Thoracic aorta (tissue), 2 donors: ENCODE measurements at places on chromosomes 2 and 18. TPM values are rescaled to one million over a fixed set of nuclear protein-coding genes. Genes with fewer than 3 reads are reported as not detected.

- no peaks in the 10 kb centered on the region for H3K4me1 ChIP-seq
- no peaks in the 10 kb centered on the region for H3K36me3 ChIP-seq
- H3K27me3 ChIP-seq = no peaks in the 10 kb centered on the region
- no peak for DNase-seq
- H3K27ac ChIP-seq = no peak overlapping the region
- H3K4me3 ChIP-seq = no peak overlapping the region
These were observed 154.8 kb downstream of the TMX3 start for GRCh38 chr18:68560128-68560527.

GRCh38 chr2:144131042-144131441 lies 388.9 kb downstream of the ZEB2 start:
- no peaks in the 10 kb centered on the region for H3K27me3 ChIP-seq
- H3K27ac ChIP-seq = no peak overlapping the region
- no peak overlapping the region for H3K4me3 ChIP-seq
- H3K36me3 ChIP-seq = no peaks in the 10 kb centered on the region

C2orf49 gene
- total RNA-seq = 17.5 TPM

DNA sequence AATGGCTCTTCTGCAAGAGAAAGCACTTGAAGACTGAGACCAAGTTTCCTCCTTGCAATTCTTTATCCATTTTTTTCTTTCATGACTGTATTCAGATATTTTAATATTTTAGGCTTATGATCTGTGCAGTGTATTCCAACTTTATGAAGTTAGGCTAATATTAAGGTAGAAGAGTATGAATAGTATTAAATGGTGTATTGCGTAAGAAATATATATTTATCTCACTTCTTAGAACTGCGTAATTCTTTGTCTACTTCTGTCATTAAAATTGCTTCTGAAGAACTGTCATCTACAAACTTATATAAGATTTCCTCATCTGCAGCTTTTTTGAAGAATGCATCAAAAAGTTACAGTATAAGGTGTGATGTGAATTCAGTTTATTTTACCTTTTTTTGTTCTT lies 183.2 kb downstream of the DLGAP1 start:
- no peak overlapping the region for H3K4me3 ChIP-seq
- no peak overlapping the region for H3K27ac ChIP-seq
- H3K4me1 ChIP-seq = no peaks in the 10 kb centered on the region

DNA sequence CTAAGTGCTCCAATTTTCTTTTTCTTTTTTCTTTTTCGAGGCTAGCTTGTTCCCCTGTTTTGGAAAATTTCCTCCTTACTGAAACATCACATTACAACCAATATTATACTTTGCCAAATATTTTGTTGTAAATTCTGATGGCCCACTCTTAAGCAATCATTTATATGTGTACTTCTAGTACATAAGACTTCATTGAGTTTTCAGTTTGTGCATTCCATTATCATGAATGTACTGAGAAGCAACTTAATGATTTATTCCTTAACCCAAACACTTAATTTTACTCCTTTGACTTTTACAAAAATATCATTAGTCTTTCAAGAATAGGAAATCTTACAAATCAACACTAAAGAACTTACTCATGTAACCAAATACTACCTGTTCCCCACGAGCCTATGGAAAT lies 242.4 kb downstream of the ARHGAP15 start:
- H3K27me3 ChIP-seq = no peaks in the 10 kb centered on the region
- H3K4me3 ChIP-seq = no peak overlapping the region
- no peaks in the 10 kb centered on the region for H3K36me3 ChIP-seq
- no peak for DNase-seq
- no peaks in the 10 kb centered on the region for H3K4me1 ChIP-seq

DNA sequence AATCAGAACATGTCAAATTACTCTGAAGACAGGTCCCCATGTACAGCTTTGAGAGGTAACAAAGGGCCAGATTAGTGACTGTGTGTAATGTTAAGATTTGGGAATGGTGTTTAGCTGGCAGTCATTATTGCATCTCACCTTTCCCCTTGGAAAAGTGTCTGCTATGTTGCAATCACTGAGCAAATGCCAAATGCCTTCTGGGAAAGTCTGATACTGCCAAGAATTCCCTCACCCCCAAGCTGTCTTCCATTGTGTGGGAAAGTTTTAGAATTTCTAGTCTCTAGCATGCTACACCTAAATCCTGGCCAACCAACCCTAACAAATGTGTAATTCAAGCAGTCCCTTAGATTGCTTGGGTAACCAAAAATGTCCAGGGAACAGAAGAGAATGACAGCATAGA lies 13.6 kb upstream of the PELI1 start:
- no peak for DNase-seq
- H3K27me3 ChIP-seq = no peaks in the 10 kb centered on the region
- no peak overlapping the region for H3K4me3 ChIP-seq
- H3K4me1 ChIP-seq = no peaks in the 10 kb centered on the region
- no peaks in the 10 kb centered on the region for H3K36me3 ChIP-seq
- no peak overlapping the region for H3K27ac ChIP-seq

DNA sequence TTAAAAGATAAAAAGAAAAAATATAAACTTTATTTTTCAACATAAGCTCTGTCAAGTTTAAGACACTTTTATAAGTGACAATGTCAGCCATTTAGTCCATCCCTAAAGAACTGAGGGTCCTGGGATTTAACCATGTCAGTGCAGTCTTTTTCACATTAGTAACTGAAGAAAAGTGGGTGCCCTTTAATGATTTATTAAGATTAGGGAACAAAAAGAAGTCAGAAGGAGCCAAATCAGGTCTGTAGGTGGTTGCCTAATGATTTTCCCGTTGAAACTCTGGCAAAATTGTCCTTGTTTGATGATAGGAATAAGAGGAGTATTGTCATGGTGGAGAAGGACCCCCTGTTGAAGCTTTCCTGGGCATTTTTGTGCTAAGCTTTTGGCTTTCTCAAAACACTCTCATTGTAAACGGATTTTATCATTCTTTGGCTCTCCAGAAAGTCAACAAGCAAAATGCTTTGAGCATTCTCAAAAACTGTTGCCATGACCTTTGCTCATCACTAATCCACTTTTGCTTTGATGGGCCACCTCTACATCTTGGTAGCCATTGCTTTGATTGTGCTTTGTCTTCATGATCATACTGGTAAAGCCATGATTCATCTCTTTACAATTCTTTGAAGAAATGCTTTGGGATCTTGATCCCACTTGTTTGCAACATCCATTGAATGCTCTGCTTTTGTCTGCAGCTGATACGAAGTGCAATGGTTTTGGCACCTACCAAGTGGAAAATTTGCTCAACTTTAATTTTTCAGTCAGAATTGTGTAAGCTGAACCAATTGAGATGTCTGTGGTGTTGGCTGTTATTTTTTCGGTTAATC lies 22.0 kb downstream of the TSPYL6 start:
- H3K36me3 ChIP-seq = no peaks in the 10 kb centered on the region
- no peak overlapping the region for H3K27ac ChIP-seq
- H3K4me3 ChIP-seq = no peak overlapping the region
- H3K4me1 ChIP-seq = peaks cover 14% of the 10 kb centered on the region
- DNase-seq = no peak

- no peaks in the 10 kb centered on the region for H3K27me3 ChIP-seq
- peaks cover 4% of the 10 kb centered on the region for H3K4me1 ChIP-seq
- no peak for DNase-seq
- H3K27ac ChIP-seq = no peak overlapping the region
- H3K4me3 ChIP-seq = no peak overlapping the region
These were observed 82.1 kb upstream of the REV1 start for GRCh38 chr2:99571954-99572353.

DNA sequence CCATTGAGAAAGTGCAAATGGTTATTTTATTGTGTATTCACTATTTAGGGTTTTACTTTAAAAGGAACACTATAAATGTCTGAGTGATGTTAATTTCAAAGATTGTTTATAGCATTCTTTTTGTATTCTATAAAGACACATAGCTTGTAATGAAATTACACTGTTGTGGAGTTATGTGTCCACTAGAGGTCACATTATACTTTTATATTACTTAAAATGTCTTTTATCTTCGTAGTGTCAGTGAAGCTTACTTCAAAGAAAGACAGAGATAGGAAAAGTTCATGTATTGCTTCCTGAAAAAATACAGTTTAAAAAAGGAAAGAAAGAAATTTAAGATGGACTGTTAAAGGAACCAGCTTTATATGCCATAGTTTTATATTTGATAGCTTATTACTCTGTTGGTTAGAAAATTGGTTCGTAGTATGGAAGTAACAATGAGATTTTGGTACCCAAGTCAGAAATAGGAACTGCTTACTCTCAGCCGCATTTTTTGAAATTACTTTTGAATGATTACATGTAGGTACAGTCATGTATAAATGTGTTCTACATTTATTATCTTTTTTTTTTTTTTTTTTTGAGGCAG lies 20.5 kb downstream of the APLF start:
- no peak for DNase-seq
- no peak overlapping the region for H3K27ac ChIP-seq
- H3K4me3 ChIP-seq = no peak overlapping the region

- no peaks in the 10 kb centered on the region for H3K4me1 ChIP-seq
- no peak for DNase-seq
These were observed 324.0 kb upstream of the ACVR2A start for GRCh38 chr2:147520817-147521216.

GRCh38 chr18:65227970-65228369 lies 522.8 kb upstream of the CDH7 start:
- H3K4me3 ChIP-seq = no peak overlapping the region
- H3K27me3 ChIP-seq = no peaks in the 10 kb centered on the region
- H3K27ac ChIP-seq = no peak overlapping the region

GRCh38 chr2:147297820-147298219 lies 547.0 kb upstream of the ACVR2A start:
- no peaks in the 10 kb centered on the region for H3K36me3 ChIP-seq
- H3K4me3 ChIP-seq = no peak overlapping the region
- DNase-seq = no peak
- H3K27ac ChIP-seq = no peak overlapping the region
- H3K27me3 ChIP-seq = no peaks in the 10 kb centered on the region

DNA sequence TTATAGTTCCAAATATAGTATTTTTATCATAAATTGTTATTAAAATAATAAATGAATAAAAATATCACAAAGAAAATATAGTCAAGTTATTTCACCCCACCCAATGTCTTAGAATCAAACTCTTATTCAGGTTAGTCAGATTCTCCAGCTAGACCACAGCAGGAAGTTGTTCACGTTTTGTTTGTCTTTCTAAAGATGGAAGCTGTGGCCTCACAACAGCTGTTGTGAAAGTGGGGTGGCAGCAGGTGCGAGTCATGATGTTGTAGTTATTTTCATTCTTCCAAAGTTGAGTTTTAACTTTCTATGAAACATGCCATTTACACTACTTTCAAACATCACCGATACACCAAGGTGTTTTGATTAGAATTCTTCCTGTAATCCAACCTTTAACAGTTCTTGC lies 272.9 kb downstream of the SLC8A1 start:
- H3K27me3 ChIP-seq = no peaks in the 10 kb centered on the region
- DNase-seq = no peak
- no peak overlapping the region for H3K4me3 ChIP-seq
- H3K27ac ChIP-seq = no peak overlapping the region
- H3K36me3 ChIP-seq = no peaks in the 10 kb centered on the region

DNA sequence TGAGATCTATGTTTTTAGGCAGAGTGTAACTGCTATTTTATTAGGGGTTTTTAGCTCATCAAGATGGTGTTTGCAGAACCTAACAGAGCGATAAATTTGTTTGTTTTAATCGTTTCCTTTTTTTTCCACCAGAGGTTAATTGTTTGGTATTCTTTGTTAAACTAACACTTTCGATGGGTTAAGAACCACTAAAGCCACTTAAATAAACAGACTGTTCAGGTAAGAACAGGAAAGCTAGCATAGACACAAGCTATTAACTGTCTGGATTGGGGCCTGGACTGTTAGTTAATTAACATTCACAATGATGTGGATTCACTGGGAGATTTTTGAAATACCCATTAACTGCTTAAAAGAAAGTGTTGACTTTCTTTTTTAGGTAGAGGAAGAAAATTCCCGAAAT lies 209.0 kb upstream of the COPS8 start:
- no peak overlapping the region for H3K4me3 ChIP-seq
- no peaks in the 10 kb centered on the region for H3K27me3 ChIP-seq
- no peak for DNase-seq
- no peak overlapping the region for H3K27ac ChIP-seq

ARHGEF4 gene
- total RNA-seq = 2.8 TPM

GRCh38 chr2:127072970-127073369 lies 34.0 kb downstream of the BIN1 start:
- H3K27ac ChIP-seq = no peak overlapping the region

COL4A3 gene
- 29.6 TPM for total RNA-seq

GRCh38 chr2:45860136-45861121 lies 209.0 kb downstream of the PRKCE start:
- no peak overlapping the region for H3K27ac ChIP-seq
- peak; percentile 21 for DNase-seq
- H3K27me3 ChIP-seq = no peaks in the 10 kb centered on the region
- H3K4me3 ChIP-seq = peak overlapping the region; percentile 67
- H3K36me3 ChIP-seq = no peaks in the 10 kb centered on the region

PDCD1 gene
- 0.92 TPM for total RNA-seq

GRCh38 chr2:237160271-237160919 lies 74.7 kb downstream of the COPS8 start:
- no peaks in the 10 kb centered on the region for H3K36me3 ChIP-seq
- DNase-seq = no peak
- peaks cover 20% of the 10 kb centered on the region for H3K4me1 ChIP-seq
- no peak overlapping the region for H3K27ac ChIP-seq
- no peaks in the 10 kb centered on the region for H3K27me3 ChIP-seq
- no peak overlapping the region for H3K4me3 ChIP-seq

DNA sequence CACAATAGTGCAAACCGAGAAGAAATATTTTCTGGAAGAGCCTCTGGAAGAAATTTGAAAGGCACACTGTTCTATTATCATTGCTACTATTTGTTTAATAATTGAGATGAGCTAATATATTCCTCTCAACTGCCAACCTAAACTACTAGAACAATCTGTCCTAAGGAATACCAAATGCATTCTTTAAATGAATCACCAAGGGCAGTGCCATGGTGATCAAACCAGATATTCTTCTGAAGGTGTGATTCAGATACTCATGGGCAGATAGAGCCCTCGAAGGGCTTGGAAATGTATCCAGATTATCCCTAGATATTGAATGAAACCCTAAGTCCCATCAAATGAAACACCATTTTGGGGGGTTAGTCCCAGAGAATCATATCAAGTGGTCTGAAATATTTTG lies 76.6 kb downstream of the FIGN start:
- no peaks in the 10 kb centered on the region for H3K36me3 ChIP-seq
- peaks cover 43% of the 10 kb centered on the region for H3K4me1 ChIP-seq
- H3K4me3 ChIP-seq = no peak overlapping the region
- no peaks in the 10 kb centered on the region for H3K27me3 ChIP-seq

DNA sequence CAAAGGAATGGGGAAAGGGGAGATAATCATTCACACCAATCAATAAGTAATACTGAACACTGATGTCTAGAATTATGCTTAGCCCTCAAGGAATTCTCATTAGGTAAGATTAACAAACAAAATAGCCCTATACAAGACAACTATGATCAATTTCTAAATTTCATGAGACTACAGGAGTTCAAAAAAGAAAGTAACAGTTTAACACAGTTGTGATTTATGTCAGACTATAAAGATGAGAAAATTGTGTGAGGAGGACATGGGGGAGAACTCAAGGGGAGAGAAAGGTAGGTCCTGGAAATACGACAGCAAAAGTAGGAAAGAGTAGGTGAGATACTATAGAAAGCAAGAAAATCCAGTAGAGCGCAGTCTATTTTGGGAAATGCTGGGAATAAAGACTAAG lies 14.9 kb downstream of the ROCK1 start:
- H3K4me3 ChIP-seq = no peak overlapping the region
- H3K4me1 ChIP-seq = peaks cover 50% of the 10 kb centered on the region
- H3K27me3 ChIP-seq = no peaks in the 10 kb centered on the region
- no peak overlapping the region for H3K27ac ChIP-seq

GRCh38 chr2:10331702-10332401 lies 29.1 kb downstream of the HPCAL1 start:
- no peak for DNase-seq
- no peaks in the 10 kb centered on the region for H3K27me3 ChIP-seq
- H3K27ac ChIP-seq = no peak overlapping the region
- peak overlapping the region; percentile 52 for H3K4me3 ChIP-seq
- H3K36me3 ChIP-seq = no peaks in the 10 kb centered on the region
